ENCODE measurements at places on chromosomes 2 and 18.

DNA sequence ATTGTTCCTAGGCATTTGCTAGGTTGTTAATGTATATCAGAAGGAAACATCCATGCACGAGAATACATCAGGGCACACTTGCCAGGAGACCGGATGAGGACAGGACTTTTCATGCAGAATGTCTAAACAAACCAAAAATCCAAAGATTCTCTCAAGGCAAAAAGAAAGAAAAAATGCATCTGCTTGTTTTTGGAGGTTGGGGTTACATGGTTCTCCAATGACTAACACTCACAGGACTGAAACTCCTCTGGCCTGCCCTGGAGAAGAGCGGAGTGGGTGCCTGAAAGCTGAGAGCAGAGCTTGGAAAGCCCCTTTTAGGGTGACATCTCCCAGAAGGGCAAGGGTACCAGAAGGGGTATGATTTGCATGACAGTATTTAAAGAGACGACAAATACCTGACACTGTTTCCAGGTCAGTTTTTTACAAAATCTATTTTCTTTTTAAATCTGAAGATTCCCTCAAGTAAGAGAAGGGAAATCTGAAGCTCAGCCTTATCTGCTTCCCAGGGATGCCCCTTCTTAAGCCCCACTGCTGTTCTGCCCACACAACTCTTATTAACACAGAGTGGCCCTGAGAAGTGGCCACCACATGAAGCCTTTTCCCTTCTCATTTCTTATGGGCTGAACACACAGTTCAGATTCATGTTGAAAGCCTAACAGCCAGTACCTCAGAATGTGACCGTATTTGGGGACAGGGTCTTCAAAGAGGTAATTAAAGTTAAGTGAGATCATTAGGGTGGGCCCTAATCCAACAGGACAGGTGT is 216.4 kb downstream of the STK39 start:
- peak; percentile 79 for DNase-seq

DNA sequence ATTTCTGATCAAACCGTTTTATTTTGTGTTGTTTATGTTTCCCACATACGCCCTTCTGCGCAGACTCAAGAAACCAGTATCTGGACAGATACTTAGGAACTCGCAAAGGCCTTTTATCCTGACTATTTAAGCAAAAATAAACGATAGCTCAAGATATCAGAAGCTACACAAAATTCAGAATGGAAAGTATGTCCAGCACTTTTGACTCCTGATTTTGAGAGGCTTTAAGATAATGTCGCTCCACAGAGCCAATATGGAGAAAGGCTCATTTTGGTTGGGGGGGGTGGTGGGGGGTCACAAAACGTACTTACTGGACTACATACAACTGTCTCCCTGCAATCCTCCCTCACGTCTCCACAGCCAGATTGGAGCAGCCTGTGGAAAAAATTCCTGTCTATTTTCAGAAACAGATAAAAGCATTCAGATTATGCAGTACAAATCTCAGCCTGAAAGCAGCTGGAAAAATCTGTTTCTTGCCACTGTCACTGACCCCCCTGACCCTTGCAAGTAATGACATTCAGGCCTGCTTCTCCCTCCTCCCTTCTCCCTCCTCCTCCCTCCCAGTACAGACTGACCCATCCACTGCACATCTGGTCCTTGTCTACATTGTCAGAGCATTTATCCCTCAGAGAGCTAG is 34.9 kb upstream of the LCLAT1 start:
- DNase-seq = peak; percentile 69

- no peak for DNase-seq
Measured at GRCh38 chr2:240351826-240352426, 83.5 kb upstream of the GPC1 start.

DNA sequence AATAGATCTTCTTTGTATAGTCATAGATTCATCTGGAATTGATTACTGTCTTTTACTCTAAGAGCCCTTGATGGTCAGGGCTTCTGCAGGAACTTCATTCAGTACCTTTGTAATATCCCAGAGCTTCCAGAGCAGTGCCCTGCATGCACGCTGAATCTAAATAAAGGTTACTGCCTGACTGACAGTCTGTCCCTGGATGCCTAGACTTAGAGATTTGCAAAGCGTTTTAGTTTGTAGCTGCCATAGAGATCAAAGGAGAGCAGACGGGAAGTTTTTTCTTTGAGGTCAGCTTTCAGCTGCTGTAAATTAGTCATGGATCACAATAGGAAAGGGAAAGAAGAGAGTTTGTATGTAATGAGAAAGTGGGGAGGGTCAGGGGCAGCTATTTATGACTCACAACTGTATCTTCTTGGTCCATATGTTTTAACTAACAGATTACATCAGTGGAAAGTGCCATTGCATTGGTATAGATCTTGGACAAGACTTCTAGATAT is 45.2 kb upstream of the NYAP2 start:
- peak; percentile 32 for DNase-seq

- DNase-seq = no peak
Measured at GRCh38 chr2:137960223-137960622, 4.0 kb upstream of the HNMT start.

GRCh38 chr2:177078416-177078815 is 134.2 kb upstream of the HNRNPA3 start:
- peak; percentile 5 for DNase-seq

DNA sequence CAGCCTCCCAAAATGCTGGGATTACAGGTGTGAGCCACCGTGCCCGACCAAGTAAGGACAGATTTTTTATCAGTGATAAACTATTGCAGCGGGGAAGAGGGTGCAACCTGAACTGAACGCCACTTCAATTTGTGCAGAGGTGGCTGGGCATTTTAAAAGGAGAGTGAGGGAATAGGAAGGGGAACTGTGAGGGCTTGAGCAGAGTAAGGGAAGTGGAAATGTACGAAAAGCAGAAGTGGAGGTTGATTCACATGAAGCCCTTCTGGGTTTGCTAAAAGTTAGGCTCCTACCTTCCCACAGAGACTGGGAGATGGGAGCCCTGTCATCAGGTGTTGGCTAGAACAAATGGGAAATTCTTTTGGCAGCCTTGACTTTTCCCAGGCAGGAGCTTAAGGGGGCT is 6.1 kb downstream of the STK11IP start:
- no peak for DNase-seq

- no peak for DNase-seq
Measured at GRCh38 chr18:56747857-56748256, 96.7 kb downstream of the WDR7 start.

Data from cardiac fibroblast (primary cell).